ENCODE measurements at places on chromosomes 2 and 18. TPM values are rescaled to one million over a fixed set of nuclear protein-coding genes. Genes with fewer than 3 reads are reported as not detected.

NLRC4 gene
- 4.2 TPM for total RNA-seq

DNA sequence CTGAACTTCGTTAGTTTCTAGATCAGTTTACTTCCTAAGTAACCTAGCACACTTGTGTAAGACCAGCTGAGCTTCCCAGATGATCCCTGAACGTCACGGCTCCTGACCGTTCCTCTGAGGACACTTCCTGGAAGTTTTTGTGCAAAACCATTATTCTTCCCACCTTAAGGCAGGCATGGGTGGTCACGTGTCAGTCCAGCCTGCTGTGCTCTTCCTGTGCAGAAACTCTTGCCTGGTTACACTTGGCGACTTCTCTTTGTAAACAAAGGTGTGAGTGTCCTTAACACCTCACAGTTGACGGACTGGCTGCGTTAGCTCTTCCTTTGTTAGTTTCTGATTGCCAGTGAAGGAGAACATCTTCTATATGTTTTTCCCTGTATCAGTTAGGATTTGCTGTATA is 118.3 kb downstream of the SH3RF3 start:
- H3K36me3 ChIP-seq = no peaks in the 10 kb centered on the region
- H3K27me3 ChIP-seq = no peaks in the 10 kb centered on the region
- peaks cover 10% of the 10 kb centered on the region for H3K4me1 ChIP-seq
- no peak overlapping the region for H3K27ac ChIP-seq

DNA sequence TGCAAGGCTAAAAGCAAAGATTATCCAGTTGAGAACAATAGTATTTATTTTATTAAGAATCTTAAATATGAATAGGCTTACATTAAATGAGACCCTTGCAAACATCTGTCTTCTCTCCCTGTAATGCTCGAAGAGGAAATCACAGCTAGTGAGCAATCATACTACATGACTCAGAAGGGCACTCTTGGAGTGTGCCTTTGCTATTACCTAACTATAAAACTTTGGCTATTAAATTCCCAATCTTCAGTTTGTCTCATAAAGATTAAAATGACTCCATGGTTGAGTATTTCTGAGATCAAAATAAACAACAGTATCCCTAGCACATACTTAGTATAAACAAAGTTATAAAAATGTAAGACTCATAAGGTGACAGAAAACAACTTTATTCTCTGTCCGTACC is 296.9 kb downstream of the KCNJ3 start:
- no peak for DNase-seq
- H3K27ac ChIP-seq = no peak overlapping the region

DNA sequence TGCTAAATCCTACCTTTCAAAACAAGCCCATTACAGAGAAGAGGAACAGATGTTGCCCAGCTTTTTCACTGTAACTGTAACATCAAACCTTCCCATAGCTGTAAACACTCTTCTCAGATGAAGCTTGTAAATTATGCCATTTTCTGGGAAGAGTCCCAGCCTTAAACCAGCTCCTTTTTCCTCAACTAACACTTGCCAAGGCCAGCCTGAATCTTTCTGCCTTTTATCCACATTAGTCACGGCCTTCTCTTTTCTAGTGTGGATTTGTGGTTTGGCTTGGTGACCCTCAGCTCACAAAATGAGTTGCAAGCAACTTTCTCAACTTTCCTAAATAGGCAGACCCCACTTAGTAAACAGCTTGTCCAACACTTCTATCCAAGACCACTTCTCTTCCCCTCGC is 90.2 kb downstream of the CABLES1 start:
- H3K27ac ChIP-seq = peak overlapping the region; percentile 86
- no peaks in the 10 kb centered on the region for H3K36me3 ChIP-seq
- H3K4me3 ChIP-seq = no peak overlapping the region
- DNase-seq = no peak

GRCh38 chr2:149055751-149056150 is 17.3 kb downstream of the LYPD6B start:
- H3K36me3 ChIP-seq = no peaks in the 10 kb centered on the region
- no peak overlapping the region for H3K4me3 ChIP-seq
- DNase-seq = no peak
- H3K27ac ChIP-seq = no peak overlapping the region

TTC31 gene
- total RNA-seq = 29.5 TPM

DNA sequence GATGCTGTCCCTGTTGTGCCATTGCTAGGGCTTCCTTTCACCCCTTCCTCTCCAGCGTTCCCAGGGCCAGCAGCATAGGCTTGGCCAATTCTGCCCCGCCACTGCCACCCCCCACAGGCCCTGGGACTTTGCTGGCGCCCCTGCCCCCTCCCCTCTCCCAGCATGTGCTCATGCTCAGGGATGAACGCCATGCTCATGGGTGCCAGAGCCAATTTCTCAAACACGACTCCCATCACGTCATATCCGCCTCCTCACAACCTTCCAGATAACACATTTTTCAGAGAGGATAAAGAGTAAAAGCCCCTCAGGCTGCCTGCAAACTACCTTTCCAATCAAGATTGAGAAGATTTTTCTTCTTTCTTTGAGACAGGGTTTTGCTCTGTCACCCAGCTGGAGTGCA is 48.6 kb downstream of the DNMT3A start:
- no peak for DNase-seq
- no peaks in the 10 kb centered on the region for H3K27me3 ChIP-seq
- H3K4me3 ChIP-seq = no peak overlapping the region
- peak overlapping the region; percentile 1 for H3K27ac ChIP-seq

DSG1 gene
- total RNA-seq = not detected

DNA sequence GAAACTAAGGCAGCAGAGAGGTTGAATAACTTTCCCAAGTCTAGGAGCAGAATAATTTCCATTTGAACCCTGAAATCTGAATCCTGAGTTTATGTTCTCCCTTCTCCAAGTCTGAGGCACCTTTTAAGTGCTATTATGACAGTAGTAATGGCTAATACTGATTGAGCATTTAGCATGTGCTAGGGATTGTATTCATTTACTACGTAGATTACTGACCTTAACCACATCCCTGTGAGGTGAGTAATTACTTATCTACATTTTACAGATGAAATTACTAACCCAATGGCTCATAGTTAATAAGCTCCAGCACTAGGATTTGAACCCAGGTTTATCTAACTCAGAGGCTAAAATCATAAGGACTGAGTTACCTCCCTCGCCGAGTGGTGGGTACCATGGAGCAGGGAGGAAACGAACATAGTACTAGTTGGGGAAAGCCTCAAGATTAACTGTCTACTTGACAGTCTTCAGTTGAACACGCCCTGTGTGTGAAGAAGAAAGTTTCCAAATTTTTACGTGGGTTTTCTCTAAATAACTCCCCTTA is 93.0 kb downstream of the MAPRE2 start:
- H3K27me3 ChIP-seq = no peaks in the 10 kb centered on the region
- no peak overlapping the region for H3K4me3 ChIP-seq
- H3K4me1 ChIP-seq = no peaks in the 10 kb centered on the region
- H3K27ac ChIP-seq = no peak overlapping the region
- no peak for DNase-seq

FOSL2 gene
- 184 TPM for total RNA-seq

FIGN gene
- 27.8 TPM for total RNA-seq

LGALSL gene
- 26.8 TPM for total RNA-seq

DNA sequence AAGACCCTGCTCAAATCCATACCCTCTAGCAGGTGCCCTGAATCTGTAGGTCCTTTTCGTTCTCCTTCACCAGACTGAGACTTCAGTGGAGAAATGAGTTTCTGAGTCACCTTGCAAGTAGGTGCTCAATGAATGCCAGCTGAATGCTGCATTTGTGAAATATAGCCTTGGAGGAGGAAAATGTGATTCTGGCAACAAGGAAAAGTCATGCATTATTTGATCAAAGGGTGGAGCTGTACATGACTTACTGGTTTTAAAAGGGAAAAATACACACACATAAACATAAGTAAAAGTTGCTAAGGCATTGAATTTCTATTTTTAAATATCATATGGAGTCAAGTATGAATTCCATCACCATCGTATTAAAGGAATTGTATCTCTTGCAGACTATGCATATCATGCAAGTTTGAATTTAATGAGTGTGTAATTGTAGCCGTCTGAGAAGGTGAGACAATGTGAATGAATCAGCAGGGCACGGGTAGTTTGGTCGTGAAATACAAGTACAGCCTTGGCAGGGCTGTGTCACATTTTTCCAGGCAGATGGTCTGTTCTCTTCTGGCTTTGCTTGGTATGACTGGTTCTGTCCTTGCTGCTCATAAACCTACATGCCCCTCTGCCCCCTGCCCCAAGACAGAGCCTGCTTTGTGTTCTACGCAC is 160.8 kb downstream of the COL6A3 start:
- H3K36me3 ChIP-seq = no peaks in the 10 kb centered on the region
- no peak for DNase-seq
- H3K27me3 ChIP-seq = no peaks in the 10 kb centered on the region
- no peaks in the 10 kb centered on the region for H3K4me1 ChIP-seq
- H3K27ac ChIP-seq = no peak overlapping the region

LYG1 gene
- 2.7 TPM for total RNA-seq

DNA sequence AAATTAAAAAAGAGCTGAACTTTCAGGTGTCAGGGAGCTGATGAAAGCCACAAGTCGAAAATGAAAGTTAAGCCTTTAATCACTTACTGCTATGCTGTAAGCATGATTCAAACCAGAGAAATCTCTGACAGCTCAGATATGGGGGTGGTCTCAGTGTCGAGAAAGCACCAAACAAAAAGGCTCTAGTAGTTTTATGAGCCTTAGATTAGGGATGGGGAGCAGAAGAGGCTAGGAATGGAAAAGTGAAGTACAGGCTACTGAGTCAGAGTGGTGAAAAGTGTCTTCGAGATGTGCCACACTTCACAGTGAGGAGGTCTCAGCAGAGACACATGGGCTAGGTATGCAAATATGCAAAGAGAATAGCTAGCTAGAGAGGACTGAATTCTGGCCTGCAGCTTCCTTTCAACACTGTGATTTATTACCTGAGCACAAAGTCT is 482.2 kb downstream of the SPAG16 start:
- no peak overlapping the region for H3K27ac ChIP-seq
- no peaks in the 10 kb centered on the region for H3K27me3 ChIP-seq
- no peak overlapping the region for H3K4me3 ChIP-seq
- no peak for DNase-seq
- H3K36me3 ChIP-seq = no peaks in the 10 kb centered on the region

Data from aorta (tissue), 5 donors.